ENCODE measurements at places on chromosomes 7 and 10. TPM values are rescaled to one million over a fixed set of nuclear protein-coding genes. Genes with fewer than 3 reads are reported as not detected.

SPDYE11 gene
- not detected for total RNA-seq

MBLAC1 gene
- total RNA-seq, result 2.6 TPM

SH2D4B gene
- total RNA-seq, result not detected

TRPV5 gene
- not detected for total RNA-seq

ZNF117 gene
- total RNA-seq, result 1.1 TPM

- DNase-seq, result no peak
These were observed 13.5 kb downstream of the EFCAB10 start for GRCh38 chr7:105567821-105568220.

DNA sequence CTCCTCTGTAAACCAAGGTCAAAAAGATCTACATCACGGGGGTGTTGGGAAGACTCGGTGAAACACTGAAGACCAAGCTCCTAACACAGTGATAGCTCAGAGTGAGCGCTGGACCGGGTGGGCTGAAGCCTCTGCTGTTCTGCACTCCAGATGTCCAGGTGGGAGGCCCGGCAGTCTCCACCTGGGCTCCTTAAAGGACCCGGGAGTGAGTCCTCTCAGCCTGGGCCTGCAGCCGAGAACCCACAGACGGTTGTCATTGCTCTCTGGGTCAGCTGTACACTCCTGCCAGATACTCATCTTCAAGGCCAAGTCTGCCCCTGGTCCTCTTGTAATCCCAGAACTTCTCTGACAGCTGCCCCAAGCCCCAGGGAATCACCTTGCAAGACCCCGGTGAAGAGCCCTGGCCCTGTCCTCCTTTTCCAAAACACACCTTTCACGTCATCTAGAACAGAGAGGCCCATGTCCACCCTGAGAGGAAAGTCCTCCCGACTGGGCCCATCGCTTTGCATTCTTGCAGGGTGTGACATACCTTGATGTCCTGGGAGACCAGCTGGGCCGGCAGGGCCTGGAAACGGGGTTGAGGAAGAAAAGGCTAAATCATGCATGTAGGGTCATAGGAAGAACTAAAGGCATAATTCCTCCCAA is 43.7 kb downstream of the COL17A1 start:
- DNase-seq, result no peak

DNA sequence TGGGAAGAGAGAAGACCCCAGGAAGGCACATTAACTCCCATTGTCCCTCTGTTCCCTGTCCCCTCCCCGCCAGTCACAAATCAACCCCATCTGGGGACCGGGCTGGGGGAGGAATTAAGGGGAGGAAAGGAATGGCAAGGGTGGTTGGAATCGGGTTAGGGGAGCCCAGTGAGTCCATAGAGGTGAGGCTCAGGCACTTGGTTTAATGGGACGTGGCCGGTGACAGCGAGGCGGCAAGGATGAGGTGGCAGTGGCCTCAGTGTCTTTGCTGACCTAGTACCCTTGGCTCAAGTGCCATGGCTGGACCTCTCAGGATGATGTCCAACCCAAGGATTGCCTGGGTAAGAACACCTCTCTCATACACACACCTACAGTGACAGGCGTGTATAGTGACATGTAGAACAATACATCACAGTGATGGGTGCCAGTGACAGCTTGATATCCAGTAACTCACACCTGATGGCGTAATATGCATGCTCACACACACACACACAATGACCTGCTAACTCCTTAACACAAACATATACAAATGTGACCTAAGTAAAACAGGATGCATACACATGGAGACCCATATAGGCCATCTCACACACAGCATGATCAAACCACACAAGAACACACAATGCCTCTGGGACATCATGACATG is 12.3 kb downstream of the KCNIP2 start:
- no peak for DNase-seq

- DNase-seq, result no peak
These were observed 261.8 kb downstream of the ELFN1 start for GRCh38 chr7:1931951-1932270.

DNA sequence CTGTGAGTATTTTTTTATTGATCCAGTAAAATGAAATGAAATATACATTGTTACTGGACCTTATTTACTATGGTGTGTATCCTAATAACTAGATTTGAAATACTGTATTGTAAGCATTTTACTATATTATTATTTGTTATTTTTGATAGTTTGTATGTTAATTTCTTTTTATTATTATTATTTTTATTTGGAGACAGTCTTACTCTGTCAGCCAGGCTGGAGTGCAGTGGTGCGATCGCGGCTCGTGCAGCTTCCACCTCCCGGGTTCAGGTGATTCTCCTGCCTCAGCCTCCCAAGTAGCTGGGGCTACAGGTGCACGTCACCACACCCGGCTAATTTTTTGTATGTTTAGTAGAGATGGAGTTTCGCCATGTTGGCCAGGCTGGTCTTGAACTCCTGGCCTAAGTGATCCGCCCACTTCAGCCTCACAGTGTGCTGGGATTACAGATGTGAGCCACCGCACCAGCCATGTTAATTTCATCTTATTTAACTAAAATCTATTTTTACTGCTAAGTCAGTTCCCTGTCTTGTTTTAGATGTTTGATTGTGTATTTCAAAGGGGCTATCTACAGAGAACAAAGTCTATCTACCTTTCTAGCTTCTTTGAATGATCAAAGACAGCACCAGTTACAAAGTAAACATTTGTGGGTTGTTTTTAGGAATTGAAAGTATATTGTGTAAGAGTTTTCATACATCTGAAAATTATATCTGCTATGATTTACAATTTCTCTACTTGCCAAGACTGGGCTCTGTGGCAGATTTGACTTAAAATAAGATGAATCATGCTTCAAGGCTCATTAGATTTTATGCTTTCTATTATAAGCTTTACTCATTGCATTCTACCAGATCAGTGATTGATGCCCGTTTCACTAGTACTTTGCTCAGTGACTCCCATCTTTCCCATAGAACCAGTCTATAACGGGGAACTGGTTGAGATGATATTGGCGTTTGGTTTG is 41.6 kb downstream of the CDC123 start:
- DNase-seq, result no peak

- no peak for DNase-seq
These were observed 160.8 kb downstream of the ZNF438 start for GRCh38 chr10:30870896-30871295.

- DNase-seq, result no peak
These were observed 181.3 kb upstream of the FOXK1 start for GRCh38 chr7:4500812-4501211.

DNA sequence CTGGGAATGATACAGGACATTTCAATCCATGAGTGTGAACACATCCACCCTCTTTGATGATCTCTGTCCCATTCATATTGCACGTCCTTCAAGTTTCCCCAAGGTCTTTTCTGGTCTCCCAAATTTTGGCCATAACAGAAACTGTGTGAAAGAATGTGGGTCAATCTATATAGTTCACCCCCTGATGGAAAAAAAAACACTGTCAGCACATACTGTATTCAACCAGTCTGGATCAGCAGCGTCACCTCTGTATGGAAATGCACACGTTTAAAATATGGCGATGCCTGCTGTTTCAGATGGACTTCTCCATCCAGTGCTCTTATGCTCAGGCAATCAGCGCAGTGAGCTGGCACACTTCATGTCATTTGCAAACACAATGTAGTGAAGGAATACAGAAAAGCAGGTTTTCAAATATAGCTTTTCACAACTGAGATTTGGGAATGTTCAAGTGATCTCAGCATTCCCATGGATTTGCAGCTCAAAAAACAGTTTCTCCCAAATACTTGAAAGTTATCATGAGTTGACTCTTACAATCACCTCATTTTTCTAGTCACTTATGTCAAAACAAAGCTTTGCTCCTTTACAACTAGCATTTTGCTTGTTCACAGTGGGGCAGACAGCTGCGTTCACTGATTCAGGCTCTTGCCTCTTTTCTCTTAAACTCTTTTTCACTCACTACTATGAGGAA is 61.1 kb downstream of the FAM13C start:
- no peak for DNase-seq

- no peak for DNase-seq
These were observed 10.5 kb upstream of the EDRF1 start for GRCh38 chr10:125708971-125709503.

DNA sequence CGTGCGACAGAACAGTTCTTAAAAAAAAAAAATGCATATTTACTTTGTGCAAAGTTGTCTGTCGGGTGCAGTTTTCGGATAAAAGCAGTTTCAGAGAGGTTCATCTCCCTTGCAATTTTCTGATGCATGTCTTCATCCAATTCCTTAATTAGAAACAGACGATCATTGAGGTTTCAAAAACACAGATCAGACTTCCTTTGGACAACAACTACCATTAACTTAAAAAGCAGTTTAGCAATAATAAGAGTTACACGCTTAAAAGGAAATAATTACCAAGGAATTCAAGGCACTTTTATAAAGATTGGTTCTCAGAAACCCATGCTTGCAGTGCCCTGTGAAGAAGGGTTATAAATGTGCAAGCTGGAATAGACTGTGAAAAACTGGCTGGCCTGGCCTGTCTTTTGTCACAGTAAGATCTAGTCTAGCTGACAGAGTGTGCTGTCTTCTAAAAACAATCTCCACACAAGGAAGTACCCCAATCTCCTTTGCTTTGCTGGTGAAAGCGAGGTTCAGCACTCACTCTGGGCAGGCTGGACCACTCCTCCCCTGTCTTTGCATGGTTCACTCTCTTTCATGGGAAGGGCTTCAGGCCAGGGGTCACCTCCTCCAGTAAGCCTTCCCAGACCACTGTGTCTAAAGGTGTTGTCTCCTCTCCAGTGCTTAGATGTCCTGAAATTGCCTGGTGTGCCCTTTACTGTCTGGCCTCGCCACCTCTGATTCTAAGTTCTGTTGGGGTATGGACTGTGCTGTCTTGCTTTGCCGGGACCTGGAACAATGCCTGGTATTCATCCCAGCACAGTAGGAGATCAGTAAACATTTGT is 34.8 kb upstream of the HNRNPH3 start:
- DNase-seq, result no peak
